ENCODE measurements at places on chromosomes 6 and 20. TPM values are rescaled to one million over a fixed set of nuclear protein-coding genes. Genes with fewer than 3 reads are reported as not detected.

GRCh38 chr20:5797165-5797564 lies 47.0 kb downstream of the SHLD1 start:
- DNase-seq = no peak

AURKA gene
- polyA plus RNA-seq = 6.9 TPM

ZNF165 gene
- 0.56 TPM for polyA plus RNA-seq

ISM1 gene
- 1.1 TPM for polyA plus RNA-seq

WFDC10B gene
- not detected for polyA plus RNA-seq

SLC22A2 gene
- not detected for polyA plus RNA-seq
